Mesothelial cell of epicardium (in vitro differentiated cells): ENCODE measurements at places on chromosomes 5 and 9.
A peak's percentile ranks its signal among the peaks of the same experiment; 100 is the strongest.

GRCh38 chr9:23850690-23851629 lies 24.9 kb upstream of the ELAVL2 start:
- no peak for DNase-seq
- peak overlapping the region; percentile 73 for H3K4me3 ChIP-seq
- peaks cover 18% of the 10 kb centered on the region for H3K4me1 ChIP-seq
- no peak overlapping the region for H3K27ac ChIP-seq

- H3K4me3 ChIP-seq = no peak overlapping the region
- no peak overlapping the region for H3K27ac ChIP-seq
- H3K27me3 ChIP-seq = no peaks in the 10 kb centered on the region
- H3K4me1 ChIP-seq = no peaks in the 10 kb centered on the region
- H3K36me3 ChIP-seq = no peaks in the 10 kb centered on the region
Measured at GRCh38 chr5:44842496-44843282, 33.9 kb downstream of the MRPS30 start.

- no peak overlapping the region for H3K4me3 ChIP-seq
- peaks cover 2% of the 10 kb centered on the region for H3K27me3 ChIP-seq
- no peak overlapping the region for H3K27ac ChIP-seq
- H3K36me3 ChIP-seq = no peaks in the 10 kb centered on the region
- peaks cover 9% of the 10 kb centered on the region for H3K4me1 ChIP-seq
Measured at GRCh38 chr5:143409926-143410325, 6.4 kb upstream of the NR3C1 start.

DNA sequence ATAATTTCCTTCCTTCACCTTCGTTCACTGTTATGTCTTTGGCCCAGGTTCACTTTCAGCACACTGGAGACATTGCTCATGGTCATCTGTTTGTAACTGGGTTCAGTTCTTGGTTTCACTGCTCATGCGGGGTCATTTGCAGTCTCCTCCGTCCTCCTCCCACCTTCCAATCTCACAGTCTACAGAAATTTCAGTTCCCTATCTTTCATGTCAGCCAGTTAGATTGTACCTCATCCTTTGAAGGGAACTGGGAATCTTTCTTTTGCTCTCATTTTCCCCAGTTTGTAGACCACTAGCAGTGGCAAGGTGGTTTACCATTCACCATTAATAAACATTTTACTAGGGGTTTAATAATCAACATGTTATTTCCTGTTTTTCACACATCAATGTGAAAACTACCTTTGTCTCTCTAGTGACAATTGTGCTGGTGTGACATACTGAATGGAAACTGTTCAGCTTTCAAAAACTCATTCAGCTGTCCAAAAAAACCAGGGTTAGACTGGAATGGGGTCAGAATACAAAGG lies 100.9 kb upstream of the IL6ST start:
- DNase-seq = no peak
- H3K4me3 ChIP-seq = no peak overlapping the region
- peaks cover 2% of the 10 kb centered on the region for H3K36me3 ChIP-seq
- no peak overlapping the region for H3K27ac ChIP-seq

DNA sequence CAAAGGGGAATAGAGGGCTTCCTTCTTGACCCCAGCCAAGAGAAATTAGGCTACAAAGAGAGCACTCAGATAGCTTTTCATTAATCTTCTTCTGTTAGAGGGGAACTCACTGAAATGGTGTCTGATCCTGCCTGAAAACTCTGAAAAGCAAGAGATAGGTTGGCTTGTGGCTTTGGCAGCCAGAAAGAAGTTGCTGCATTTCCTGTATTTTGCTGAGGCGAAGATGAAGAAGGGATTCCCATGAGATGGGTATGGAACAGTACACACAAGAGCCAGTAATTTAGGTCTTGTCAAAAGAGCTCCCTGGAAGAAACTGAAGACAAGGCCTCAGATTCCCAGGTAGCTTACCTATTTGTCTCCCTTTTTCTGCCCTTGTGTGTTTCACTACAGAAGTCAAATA lies 120.9 kb upstream of the TARS1 start:
- DNase-seq = no peak
- H3K27me3 ChIP-seq = peaks cover 4% of the 10 kb centered on the region
- no peaks in the 10 kb centered on the region for H3K36me3 ChIP-seq
- H3K27ac ChIP-seq = no peak overlapping the region
- peaks cover 5% of the 10 kb centered on the region for H3K4me1 ChIP-seq

DNA sequence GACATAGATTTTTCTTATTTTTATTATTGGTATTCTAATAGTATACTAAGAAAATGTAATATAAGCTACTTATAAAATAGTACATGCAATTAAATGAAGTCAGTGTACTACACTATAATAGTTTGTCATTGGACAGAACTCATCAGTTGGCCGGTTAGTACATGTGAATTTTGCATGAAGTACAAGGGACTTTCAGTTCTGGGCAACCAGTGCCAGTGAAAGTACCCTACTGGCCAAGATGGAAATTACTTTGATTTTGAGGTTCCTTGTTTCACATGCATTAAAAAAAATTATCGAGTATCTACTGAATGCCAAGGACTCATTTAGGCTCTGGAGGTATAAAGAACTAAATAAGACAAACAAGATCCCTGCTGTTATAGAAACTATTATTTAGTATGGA lies 213.4 kb upstream of the ELL2 start:
- no peaks in the 10 kb centered on the region for H3K36me3 ChIP-seq
- peaks cover 2% of the 10 kb centered on the region for H3K27me3 ChIP-seq
- no peak for DNase-seq
- peaks cover 30% of the 10 kb centered on the region for H3K4me1 ChIP-seq
- no peak overlapping the region for H3K27ac ChIP-seq

- H3K36me3 ChIP-seq = no peaks in the 10 kb centered on the region
- no peaks in the 10 kb centered on the region for H3K27me3 ChIP-seq
- DNase-seq = no peak
- H3K4me1 ChIP-seq = peaks cover 21% of the 10 kb centered on the region
- H3K4me3 ChIP-seq = no peak overlapping the region
Measured at GRCh38 chr5:74945561-74946165, 79.5 kb upstream of the FAM169A start.

- H3K27me3 ChIP-seq = no peaks in the 10 kb centered on the region
- no peaks in the 10 kb centered on the region for H3K36me3 ChIP-seq
- peaks cover 2% of the 10 kb centered on the region for H3K4me1 ChIP-seq
- H3K4me3 ChIP-seq = no peak overlapping the region
Measured at GRCh38 chr5:9497347-9497746, 48.5 kb downstream of the SEMA5A start.

- no peak overlapping the region for H3K4me3 ChIP-seq
- H3K27me3 ChIP-seq = no peaks in the 10 kb centered on the region
- peaks cover 2% of the 10 kb centered on the region for H3K36me3 ChIP-seq
- H3K27ac ChIP-seq = no peak overlapping the region
Measured at GRCh38 chr5:42109006-42109572, 184.0 kb downstream of the FBXO4 start.

DNA sequence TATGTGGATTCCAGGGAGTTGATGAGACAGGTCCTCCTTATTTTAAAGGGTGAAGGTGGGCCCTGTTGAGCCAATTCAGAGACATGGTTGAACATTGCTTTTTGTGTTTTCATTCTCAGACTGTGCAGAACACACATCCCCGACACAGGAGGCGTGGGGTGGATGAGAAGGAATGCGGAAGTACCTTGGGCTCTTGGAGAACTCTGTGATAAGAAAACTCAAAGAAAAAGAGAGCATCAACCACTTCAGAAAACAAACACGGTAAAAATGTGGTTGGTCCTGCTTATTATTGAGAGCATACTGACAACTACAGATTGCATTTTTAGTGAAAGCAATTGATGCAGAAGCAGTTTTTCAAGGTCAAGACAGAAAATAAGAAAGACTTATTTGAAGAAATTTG lies 659.8 kb downstream of the IRX1 start:
- peak overlapping the region; percentile 62 for H3K27ac ChIP-seq
- no peaks in the 10 kb centered on the region for H3K27me3 ChIP-seq
- H3K4me1 ChIP-seq = peaks cover 40% of the 10 kb centered on the region
- H3K36me3 ChIP-seq = no peaks in the 10 kb centered on the region
- DNase-seq = no peak
- H3K4me3 ChIP-seq = no peak overlapping the region

GRCh38 chr5:157308836-157309465 lies 43.0 kb downstream of the CYFIP2 start:
- H3K27ac ChIP-seq = no peak overlapping the region
- H3K4me1 ChIP-seq = no peaks in the 10 kb centered on the region
- peaks cover 11% of the 10 kb centered on the region for H3K36me3 ChIP-seq

GRCh38 chr9:18253950-18254349 lies 220.0 kb upstream of the ADAMTSL1 start:
- H3K36me3 ChIP-seq = no peaks in the 10 kb centered on the region
- peaks cover 5% of the 10 kb centered on the region for H3K27me3 ChIP-seq
- H3K27ac ChIP-seq = no peak overlapping the region
- no peak for DNase-seq

DNA sequence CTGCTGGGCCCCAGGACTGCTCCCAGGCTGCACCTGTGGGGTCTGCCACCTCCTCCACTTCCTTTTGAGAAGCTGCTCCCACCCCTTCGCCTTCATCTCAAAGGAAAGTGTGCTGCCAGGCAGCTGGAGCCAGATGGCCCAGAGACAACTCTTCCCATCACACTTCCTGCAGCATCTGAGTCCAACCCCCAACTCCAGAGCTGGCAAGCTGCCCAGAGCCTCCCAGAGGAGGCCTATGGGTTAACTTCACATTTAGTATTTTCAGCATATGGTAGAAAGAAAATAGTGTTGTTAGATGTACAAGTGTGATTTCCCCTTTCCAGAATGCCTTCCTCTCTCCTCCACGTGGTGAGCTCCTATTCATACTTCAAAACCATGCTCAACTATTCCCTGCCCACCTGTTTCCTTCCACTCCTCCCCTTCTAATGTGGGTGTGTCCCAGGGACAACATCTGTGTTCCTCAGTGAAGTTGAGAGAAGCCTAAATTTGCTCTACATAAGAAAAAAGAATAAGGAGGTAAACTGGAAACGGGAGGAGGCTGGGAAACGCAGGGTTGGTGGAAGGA lies 38.6 kb upstream of the KCNMB1 start:
- peaks cover 18% of the 10 kb centered on the region for H3K27me3 ChIP-seq
- H3K36me3 ChIP-seq = no peaks in the 10 kb centered on the region
- H3K4me3 ChIP-seq = no peak overlapping the region
- H3K27ac ChIP-seq = no peak overlapping the region

- no peak within 1 kb of the TSS for H3K4me3 ChIP-seq
- DNase-seq = no peak
- peak within 1 kb of the TSS; percentile 72 for H3K27ac ChIP-seq
- no peaks in the 10 kb centered on the region for H3K27me3 ChIP-seq
Measured at GRCh38 chr5:132673939-132674630, at the start of gene IL4. TSS of gene IL4 (plus strand) at chr5:132673989. CDS start at chr5:132674051, 62 bp downstream.

DNA sequence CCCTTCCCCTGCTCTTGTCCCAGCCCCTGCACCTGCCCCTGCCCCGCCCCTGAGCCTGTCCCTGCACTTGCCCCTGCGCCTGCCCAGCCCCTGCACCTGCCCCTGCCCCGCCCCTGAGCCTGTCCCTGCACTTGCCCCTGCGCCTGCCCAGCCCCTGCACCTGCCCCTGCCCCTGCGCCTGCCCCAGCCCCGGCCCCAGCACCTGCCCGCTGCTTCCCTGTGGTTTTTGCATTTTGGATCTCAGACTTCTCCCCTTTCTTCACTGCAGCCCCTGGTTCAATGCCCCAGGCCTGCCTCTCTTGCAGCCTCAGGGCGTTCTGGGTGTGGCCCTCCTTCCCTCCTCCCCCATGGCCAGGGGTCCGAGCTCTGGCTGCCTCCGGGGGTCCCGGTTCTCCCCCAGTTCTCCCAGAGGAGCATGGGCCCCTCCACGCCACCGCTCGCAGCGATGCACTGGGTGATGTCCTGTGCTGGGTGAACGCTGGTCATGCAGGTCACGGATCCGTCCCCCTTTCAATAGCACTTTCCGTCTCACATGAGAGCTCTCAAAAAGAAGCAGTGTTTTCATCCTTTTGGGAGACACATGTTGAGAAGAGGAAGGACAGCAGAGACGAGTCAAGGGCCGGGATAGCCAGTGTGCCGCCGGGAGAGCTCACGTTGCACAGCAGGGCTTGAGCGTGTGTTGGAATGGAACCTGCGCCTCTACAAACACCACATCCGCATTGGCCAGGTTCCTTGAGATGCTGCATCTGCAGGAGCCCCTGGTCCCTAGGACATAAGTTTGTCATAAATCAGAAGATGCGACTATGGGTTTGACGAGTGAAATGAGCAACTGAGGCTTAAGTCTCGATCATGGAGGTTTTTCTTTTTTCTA lies 44.0 kb upstream of the IRX4 start:
- H3K4me1 ChIP-seq = peaks cover 2% of the 10 kb centered on the region
- H3K36me3 ChIP-seq = no peaks in the 10 kb centered on the region
- H3K27me3 ChIP-seq = peaks cover 34% of the 10 kb centered on the region
- H3K4me3 ChIP-seq = no peak overlapping the region

DNA sequence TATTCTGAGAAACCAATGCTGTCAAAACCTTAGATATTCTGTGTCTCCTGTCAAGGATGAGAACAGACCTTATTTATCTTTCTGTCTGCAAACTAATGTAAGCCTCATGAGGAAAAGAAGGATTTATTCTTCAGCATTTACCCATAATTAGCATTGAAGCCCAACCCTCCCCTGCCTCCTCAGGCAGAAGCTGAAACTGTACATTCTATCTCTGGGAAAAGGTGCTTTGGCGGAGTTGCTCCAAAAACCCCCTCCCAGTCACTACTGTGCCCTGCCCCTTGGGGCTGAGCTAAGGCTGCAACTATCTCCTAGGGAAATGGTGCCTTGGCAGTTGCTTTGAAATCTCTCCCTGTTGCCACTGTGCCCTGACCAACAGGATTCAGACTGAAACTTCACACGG lies 106.2 kb upstream of the TLR4 start:
- H3K4me3 ChIP-seq = no peak overlapping the region
- H3K27me3 ChIP-seq = no peaks in the 10 kb centered on the region
- no peaks in the 10 kb centered on the region for H3K4me1 ChIP-seq
- no peak overlapping the region for H3K27ac ChIP-seq

GRCh38 chr5:159660401-159660800 lies 255.9 kb upstream of the ADRA1B start:
- no peak overlapping the region for H3K27ac ChIP-seq
- DNase-seq = no peak
- H3K4me3 ChIP-seq = no peak overlapping the region
- no peaks in the 10 kb centered on the region for H3K36me3 ChIP-seq
- H3K27me3 ChIP-seq = no peaks in the 10 kb centered on the region

GRCh38 chr5:65307088-65307487 lies 174.6 kb downstream of the ADAMTS6 start:
- no peaks in the 10 kb centered on the region for H3K27me3 ChIP-seq
- peaks cover 7% of the 10 kb centered on the region for H3K4me1 ChIP-seq
- H3K4me3 ChIP-seq = no peak overlapping the region
- DNase-seq = no peak

DNA sequence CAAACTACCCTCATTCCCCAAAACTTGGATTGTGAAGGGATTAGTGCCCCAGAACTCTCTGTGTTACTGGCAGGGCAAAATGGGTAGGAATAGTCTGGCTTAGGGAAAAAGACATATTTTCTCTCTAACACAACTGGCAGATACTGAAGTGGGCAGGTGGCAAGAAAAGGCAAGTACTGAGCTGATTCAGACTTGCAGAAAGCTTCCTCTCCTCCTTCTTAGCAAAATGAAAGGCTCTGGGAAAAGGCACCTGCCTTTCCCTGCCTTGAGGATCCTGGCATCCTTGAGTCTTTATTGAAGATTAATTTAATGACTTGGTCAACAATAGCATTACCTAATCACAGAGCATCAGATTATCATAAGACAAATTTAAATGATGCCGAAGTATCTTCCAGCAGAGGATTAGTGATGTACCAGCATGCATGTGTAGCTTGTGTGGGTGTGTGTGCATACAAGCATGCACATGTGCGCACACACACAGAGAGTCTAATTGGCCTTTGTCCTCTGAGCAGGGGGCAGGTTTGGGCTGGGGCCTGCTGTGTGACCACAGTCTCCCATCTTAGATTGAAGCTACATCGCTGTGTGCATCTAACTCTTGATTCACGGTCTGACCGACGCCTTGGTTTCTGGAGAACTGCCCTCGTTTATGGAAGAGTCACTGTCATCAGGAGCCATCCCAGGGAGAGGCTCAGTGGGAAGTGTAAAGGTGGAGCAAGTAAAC lies 294.8 kb downstream of the AOPEP start:
- H3K4me1 ChIP-seq = peaks cover 48% of the 10 kb centered on the region
- no peak for DNase-seq
- peaks cover 28% of the 10 kb centered on the region for H3K36me3 ChIP-seq
- no peaks in the 10 kb centered on the region for H3K27me3 ChIP-seq
- peak overlapping the region; percentile 18 for H3K27ac ChIP-seq
